ENCODE measurements at places on chromosomes 6 and 20. TPM values are rescaled to one million over a fixed set of nuclear protein-coding genes. Genes with fewer than 3 reads are reported as not detected.

GRCh38 chr6:138988469-138988834 is 399 bp upstream of the REPS1 start:
- no peak for DNase-seq

DNA sequence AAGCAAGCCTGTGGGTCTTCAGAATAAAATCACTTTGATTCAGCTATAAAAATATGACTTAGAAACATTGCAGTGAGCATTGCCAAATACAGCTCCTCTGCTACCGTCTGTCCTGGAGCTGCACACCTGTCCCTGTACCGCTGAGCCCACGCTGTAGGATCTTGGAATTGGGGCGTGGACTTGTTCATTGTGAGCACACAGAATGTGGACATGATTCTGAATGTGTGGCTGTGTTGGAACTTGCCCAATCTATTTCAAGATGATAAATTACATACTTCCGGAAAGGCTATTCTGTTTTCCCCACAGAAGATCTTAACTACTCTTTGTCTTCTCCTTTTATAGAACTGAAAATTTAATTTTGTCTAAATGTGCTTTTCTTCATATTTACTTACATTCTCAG is 107.3 kb downstream of the UST start:
- no peak for DNase-seq

DNA sequence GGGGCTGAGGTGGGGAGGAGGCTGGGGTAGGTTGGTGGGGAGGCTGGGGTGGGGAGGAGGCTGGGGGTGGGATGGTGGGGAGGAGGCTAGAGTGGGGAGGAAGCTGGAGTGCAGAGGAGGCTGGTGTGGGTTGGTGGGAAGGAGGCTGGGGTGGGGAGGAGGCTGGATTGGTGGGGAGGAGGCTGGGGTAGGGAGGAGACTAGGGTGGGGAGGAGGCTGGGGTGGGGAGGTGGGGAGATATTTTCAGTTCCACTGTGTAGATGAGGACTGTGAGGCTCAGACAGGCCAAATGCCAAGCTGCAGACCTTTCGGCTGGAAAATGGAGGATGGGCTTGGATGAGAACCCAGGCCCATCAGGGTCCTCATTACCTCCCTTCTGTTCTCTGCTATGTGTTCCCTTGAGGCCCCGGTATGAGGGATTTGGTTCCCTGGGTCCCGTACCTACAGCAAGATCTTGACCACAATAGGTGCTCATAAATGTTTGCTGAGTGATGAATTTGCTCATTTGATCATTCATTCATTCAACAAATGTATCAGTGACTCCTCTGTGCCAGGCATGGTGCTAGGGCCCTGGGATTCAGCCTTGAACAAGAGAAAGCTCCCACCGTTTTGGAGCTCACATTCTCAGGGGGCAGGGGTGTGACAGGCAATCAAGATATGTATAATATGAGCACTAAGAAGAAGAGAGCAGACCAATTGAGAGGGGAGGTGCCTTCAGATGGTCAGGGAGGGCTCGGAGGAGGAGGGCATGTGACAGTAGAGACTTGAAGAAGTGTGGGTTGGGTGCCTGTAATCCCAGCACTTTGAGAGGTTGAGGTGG is 36.1 kb upstream of the NOL4L start:
- DNase-seq, result no peak

DOK5 gene
- total RNA-seq, result 10.9 TPM

ULBP3 gene
- total RNA-seq, result 0.60 TPM

DNA sequence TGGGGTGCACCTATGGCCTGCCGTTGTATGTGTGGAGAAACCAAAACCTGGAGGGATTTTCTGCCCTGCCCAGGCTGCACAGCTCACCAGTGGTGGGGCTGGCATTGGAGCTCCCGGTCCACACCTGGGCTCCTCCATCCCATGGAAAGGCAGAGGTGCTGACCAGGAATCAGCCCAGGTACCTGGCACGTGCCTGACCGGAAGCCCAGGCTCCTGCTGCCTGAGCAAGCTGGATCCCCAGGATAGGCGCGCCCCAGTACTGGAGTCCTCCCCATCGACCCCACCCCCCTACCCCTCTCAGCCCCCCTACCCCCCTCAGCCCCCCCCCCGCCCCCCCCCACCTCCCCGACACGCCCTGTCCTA is 39.9 kb upstream of the HMGA1 start:
- DNase-seq, result no peak

HLA-DRB1 gene
- total RNA-seq, result 90.4 TPM

Measured in left cardiac atrium (tissue), 4 donors.